ENCODE measurements at places on chromosomes 12 and 14.

- no peak for DNase-seq
These were observed 1.1 kb downstream of the SYNJ2BP start for GRCh38 chr14:70415788-70416187.

DNA sequence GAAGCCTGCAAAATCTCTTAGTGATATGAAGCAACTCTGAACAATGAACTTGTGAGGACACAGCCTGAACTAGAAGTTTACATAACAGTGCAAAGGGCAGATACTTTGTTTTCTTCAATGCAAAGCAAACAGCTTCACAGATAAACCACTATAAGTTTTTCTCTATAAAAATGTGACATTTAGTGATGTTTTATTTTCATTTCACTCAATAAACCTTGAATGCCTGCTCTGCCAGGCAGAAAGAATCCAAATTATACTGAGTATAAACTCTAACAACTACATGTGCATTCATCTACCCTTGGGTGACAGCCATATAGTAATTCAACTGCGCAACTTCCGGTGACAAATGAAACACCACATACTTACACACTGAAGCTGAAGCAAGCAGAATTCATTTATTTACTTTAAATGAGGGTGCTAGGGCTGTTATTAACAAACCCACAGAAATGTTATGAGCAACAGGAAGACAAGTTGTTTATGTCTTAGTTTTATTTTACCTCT, 10.3 kb downstream of the DCP1B start:
- no peak for DNase-seq

GRCh38 chr14:101505236-101505970, 55.9 kb upstream of the DIO3 start:
- no peak for DNase-seq

DNA sequence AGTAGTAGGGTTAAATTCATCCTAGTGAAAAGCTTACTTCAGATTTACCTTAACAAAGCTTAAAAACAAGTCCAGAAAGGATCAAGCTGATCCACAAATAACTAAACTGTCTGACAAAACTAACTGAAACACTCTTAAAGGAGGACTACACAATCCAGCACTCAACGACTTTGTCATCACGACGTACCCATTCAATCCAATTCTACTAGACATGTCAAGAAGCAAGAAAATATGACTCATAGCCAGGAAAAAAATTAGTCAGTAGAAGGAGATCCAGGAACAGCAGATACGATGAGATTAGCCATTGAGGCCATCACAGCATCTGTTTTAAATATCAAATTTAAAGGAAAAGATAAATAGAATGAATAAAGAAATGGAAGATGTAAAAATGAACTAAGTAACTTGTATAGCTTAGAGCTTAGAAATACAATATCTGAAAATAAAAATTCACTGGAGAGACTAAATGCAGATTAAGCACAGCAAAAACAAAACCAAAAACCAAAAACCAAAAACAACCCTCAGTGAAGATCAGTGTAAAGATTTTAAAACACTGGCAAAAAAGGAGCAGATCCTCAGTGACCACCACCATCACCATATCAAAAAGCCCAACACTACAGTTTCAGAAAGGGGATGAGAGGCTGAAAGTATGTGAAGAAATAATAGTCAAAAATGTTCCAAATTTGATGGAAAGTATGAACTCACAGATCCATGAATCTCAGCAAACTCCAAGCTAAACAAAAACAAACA, 95.0 kb upstream of the CCND2 start:
- DNase-seq: no peak

DNA sequence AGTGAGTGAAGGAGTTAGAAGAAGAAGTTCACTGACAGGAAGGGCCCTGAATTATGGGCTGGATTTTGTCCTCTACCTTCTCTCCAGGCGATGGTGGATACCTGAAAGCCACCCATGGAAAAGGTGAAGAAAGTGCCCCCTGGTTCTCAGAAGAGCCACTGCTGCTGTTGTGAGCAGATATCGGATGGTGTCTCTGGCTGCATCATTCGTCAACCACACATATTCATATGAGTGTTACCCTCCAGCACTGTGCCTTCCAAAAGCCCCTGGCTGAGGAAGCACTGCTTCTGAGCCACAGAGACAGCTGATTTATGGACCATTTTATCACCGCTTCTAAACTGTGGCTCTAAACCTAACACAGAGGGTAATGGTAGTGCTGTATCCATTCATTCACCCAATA, 2.0 kb upstream of the ACTN1 start:
- DNase-seq: no peak

DNA sequence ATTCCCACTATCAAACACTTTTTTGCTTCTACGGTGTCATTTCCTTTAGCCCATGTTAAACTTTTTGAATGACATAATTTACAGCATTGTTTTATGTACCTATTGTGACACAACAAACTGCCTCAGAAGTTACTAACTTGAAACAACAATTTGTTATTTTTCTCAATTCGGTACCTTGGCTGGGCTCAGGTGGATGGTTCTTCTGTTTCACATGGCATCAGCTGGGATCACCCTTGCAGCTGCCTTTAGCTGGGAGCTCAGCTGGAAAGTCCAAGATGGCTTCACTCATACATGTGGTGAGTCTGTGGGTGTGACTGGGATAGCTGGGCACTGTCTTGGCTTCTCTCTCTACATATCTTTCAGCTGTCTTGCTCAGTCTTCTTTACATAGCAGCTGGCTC, 156.0 kb downstream of the GXYLT1 start:
- DNase-seq: no peak

DNA sequence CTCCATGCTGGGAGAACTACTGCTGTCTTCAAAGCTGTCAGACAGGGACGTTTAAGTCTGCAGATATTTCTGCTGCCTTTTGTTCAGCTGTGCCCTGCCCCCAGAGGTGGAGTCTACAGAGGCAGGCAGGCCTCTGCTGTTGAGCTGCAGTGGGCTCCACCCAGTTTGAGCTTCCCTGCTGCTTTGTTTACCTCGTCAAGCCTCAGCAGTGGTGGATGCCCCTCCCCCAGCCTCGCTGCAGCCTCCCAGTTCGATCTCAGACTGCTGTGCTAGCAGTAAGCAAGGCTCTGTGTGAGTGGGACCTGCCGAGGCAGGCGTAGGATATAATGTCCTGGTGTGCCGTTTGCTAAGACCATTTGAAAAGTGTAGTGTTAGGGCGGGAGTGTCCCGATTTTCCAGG, 31.4 kb upstream of the RFX4 start:
- DNase-seq: no peak

DNA sequence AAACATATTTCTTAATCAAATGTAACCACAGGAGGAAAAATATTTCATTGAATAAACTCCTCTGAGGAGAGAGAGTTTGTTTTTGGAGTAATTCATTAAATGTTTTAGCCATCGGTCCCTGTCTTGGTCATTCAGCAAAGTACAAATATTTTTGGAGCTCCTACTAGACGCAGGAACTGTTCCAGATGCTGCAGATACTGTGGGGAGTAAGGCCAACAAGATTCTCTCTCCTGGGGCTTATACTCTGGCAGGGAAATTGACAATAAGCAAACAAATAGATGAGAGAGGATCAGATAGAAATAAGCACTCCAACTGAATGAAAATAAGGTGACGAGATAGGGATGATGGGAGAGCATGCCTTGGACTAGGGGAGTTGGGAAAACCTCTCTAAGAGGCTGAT, 264.1 kb downstream of the TTC8 start:
- no peak for DNase-seq

- no peak for DNase-seq
These were observed 126.2 kb downstream of the CRADD start for GRCh38 chr12:93803424-93803807.

DNA sequence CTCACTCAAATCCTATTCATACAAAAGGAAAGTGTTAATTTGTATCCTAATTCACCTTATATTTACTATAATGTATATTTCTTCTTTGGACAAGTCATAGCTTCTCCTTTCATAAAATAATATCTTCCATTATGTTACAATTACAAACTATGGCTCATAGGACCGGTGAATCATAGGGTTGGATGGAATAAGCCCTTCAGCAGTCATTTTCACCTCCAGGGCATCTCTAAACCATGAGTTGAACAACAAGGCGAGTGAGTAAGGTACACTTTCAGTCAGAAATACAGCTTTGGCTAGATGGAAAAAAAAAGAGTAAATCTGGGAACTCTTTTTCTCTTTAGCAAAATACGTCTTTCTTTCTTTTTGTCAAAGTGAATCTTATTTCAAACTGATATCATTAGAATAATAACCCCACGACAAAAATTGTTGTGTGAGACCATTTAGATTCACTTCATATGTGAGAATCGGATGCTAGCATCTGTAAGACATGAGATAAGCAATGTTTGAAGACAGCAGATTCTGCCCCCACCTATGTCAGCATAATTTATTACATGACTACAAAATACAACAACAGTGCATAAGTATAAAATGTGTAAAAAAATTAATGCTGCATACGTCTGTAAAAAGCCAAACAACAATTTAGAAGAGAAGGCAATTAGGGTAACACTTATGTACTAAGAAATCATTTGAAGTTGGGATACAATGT, 184.4 kb upstream of the SLC38A2 start:
- no peak for DNase-seq

DNA sequence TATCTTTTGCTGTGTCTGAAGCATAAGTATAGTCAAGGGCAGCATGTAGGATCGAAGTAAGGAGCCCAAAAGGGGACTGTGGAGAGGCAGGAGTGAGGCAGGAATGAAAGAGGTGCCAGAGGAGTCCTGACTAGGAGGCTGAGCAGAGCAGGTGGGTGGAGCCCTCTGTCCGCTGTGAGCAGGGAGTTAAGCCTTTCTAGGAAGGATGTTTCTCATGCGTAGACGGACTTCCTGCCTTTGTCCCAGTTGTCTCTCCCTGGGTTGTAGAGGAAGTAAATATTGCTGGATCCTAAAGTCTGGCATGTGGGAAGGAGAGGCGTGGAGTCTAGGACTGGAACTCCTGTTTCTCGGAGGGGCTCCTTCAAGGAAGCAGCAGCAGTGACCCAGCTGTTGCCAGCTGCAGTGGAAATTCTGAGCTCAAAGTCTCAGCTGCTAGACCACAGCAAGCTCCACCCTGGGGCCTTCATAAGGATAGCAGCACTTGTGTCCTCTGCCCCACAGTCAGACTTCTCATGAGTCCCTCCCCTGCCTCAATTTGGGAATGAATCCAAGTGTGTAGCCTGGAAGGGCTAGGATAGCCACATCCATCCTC, 44.0 kb downstream of the RBMS2 start:
- DNase-seq: no peak

GRCh38 chr12:67426067-67426466, 156.9 kb downstream of the CAND1 start:
- peak; percentile 95 for DNase-seq

- no peak for DNase-seq
These were observed 37.3 kb upstream of the TRHDE start for GRCh38 chr12:72234886-72235285.

DNA sequence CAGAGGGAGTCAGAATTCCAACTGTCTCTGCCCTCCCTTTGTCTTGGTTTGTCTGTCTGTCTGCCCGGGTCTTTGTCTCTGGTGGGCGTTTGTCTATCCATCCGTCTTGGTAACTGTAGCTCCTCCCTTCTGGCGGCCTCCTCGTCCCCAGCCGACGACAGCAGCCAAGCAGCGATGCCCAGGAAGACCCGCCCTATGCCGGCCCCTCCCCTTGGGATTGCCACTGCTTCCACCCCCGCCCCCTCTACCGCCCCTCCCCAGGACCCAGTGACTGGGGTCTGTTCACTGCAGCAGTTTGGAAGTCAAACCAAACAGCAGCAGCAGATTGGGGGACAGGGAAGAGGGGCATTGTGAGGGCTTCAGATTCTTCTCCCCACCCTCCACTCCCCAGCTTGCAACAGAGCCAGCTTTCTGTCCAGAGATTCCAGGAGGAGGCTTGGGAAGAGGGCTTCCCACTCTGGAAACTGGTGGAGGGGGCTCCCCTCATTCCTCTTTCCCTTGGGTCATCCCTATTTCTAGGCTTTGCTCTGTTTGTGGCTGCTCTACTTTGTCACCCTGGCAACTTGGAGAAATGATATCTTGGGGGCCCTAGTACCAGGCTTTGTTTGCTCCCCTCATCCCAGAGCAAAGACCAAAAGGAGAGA, 2.4 kb upstream of the RARG start:
- DNase-seq: no peak

DNA sequence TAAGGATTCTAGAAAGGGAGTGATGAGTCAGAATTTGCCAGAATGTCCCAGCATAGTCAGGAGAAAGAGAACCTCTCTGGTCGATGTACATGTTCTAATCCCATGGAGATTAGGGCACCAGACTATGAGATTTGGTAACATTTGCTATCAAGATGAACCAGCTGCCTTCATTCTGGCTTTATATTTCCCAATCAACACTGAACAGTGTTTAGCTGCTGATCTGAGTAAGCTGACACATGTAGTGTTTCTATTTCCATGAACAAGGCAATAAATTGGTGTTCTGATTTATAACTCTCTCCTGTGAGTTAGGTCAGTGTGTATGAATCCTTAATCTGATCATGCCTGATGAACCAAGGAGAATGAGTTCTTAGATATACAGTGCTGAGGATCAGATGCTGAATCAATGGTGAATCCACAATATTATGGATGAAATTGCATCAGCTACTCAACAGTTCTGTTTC, 158.0 kb upstream of the AMIGO2 start:
- no peak for DNase-seq

DNA sequence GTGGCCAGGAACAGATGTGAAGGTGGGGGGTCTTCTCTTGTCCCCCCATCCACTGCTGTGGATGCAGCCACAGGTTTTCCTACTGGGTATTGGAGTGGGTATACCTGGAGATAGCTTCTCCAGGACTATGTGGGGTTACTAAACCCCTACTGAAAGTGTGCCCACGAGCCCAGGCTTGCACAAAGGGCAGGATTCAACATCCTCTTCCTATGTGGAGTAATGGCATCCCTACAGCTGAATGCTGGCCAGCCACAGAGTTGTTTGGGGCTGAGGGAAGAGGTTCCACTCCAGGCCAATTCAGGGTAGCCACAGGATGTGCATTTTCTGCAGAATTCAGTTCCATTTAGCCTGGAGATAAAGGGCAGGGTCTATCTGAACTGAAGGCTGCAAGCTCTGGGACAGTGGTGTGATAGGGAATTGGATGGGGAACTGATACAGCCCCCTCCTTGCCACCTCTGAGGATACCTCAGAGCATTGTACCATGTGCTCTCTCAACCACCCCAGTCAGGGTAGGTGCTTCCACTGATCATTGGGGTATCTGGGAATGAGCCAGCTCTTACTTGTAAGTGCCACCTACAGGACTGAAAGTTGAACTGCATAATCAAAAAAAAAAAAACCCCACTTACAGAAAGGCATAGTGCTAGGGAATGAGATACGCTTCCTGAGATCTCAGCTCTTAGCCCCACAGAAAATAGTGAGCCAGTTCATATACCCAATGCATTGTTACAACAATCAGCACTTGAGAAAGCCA, 187.1 kb downstream of the KITLG start:
- DNase-seq: no peak

- no peak for DNase-seq
These were observed 424.0 kb downstream of the RAD51B start for GRCh38 chr14:68243450-68244010.

- DNase-seq: no peak
These were observed 40.3 kb downstream of the LEMD3 start for GRCh38 chr12:65209655-65210043.

- DNase-seq: no peak
These were observed 37.4 kb upstream of the OVCH1 start for GRCh38 chr12:29534935-29535334.

Measured in NCI-H1105 treated with DMSO at 0.1 percent for 48 hours (cell line).